ENCODE measurements at places on chromosomes 6 and 20.
A peak's percentile ranks its signal among the peaks of the same experiment; 100 is the strongest.

DNA sequence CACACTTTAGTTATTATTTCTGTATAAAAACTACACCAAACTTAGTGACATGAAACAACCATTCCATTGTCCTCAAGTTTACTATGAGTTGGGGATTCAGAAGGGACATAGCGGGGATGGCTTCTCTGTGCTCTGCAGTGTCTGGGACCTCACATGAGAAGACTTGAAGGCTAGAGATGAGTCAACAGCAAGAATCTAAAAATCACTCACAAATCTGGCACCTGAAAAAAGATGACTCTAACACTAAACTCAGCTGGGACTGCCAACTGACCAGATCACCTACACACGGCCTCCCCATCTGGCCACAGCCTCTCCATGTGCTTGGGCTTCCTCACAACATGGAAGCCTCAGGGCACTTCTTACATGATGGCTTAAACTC is 63.0 kb upstream of the EYA2 start:
- DNase-seq, result no peak

GRCh38 chr20:17431621-17432364 is 99.4 kb downstream of the BFSP1 start:
- peak; percentile 7 for DNase-seq

- no peak for DNase-seq
Measured at GRCh38 chr6:159071843-159072769, 27.3 kb upstream of the TAGAP start.

DNA sequence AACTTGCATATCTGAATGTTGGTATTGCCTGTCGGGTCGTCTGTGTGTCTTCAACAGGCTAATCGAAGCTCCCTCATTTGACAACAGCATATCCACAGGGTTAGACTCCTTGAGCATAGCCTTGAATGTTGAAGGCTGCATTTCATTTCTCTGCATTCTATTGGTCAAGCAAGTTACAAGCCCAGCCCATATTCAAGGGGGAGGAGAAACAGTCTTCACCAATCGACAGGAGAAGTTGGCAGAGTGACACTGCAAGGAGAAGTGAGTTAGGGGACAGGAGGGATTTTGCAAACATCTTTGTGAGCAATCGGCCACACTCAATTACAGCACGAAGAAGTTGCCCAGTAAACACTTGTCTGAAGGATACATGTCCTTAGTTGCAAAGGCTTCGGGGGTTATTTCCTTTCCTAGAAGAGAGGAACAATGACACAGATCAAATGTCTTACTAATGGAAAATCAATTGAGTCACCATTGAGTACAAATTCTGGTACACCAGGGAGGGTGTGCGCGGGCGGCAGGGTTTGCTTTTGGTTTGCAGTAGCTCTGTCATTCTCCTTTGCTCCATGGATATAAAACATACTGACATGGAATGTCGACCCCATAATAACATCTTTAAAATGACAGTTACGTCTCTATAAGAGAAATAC is 60.6 kb upstream of the NT5E start:
- DNase-seq, result no peak

- no peak for DNase-seq
Measured at GRCh38 chr6:36945301-36945700, 9.2 kb upstream of the PI16 start.

GRCh38 chr6:10314163-10314955 is 100.5 kb downstream of the TFAP2A start:
- DNase-seq, result no peak

DNA sequence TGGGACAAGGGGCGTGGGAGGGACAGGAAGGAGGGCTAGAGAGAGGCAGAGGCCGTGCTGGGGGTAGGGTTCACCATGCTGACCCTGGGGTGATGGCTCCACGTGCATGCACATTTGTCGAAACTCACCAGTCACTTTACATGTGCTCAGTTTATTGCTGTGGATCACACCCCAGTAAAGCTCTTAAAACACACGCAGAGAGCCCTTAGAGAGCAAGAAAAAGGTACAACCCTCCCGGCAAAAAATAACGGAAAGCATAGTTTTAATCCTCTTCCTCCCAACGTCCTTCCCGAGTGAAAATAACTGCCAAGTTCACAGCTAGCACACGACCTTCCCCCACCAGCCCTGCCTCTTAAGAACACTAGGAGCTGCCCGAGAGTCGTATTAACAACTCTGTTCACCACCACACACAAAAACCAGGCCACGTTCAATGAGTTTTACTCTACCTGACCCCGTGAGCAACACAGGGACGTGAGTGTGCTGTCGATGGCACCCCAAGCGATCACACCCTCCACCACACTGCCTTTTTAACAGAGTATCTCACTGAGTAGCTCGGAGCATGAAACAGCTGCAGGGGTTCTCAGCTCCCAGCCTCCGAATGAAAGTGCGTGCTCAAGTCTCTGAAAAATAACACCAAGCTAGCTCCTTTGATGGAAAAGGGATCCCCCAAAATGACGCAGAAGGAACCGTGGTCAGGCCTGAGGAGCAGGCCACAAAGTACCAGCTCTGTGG is 39.7 kb downstream of the TAF4 start:
- DNase-seq, result no peak

- DNase-seq, result no peak
Measured at GRCh38 chr20:54573838-54574237, 98.4 kb downstream of the DOK5 start.

GRCh38 chr6:34855463-34855862 is 32.4 kb downstream of the TAF11 start:
- no peak for DNase-seq

DNA sequence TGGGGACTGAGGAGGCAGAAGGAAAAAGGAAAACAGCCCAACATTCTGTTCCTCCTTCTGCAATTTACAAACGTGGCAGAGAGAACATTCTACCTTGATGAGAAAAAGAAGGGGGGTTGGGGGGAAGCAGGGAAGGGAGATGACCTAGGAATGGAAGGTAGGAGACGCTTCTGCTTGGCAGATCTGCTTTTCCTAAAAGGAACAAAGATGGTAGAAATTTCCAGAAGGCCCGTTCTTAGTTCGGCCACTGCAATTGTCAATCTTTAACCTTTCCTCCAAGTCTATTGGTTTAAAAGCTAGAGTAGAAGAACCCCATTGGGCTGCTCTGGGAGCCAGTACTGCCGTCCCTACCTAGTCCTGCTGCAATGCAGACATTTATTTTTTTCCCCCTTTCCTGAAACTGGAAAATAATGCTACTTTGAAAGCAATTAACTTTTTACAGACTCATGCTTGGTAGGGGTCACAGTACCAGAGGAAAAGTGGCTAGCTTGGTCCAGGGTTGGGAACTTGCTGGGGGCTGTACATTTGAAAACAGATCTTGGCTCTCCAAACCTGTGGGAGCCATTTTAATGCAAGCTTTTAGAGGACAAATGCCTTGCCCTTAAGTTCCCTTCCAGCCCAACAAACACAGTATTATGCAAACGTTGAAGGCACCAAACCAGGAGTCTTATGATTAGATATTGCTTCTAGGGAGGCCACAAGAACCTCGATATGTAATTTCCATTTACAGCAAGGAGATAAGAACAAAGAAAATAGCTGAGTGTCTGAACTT is 2.6 kb downstream of the ZMYND8 start:
- no peak for DNase-seq

- DNase-seq, result no peak
Measured at GRCh38 chr20:25584905-25585704, at the start of gene NINL. TSS of gene NINL (minus strand) at chr20:25585531. CDS start at chr20:25526587, 58,944 bp downstream.

DNA sequence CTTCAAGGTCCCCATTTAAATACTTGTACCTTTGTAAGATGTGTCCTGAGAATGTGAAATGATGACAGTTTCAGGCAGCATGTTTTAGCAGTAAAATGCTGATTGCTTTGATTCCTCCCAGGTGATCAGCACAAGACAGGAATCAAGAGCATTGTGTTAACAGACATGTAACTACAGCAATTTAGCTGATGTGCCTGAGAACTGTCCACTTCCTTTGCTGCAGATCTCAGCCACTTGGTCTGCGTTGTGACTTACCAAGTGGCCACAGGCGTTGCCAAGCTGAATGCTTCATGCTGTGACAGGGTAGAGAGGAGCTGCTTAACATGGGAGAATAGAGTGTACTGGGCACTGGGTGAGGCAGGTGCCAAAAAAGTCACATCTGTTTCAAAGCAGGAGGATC is 767.0 kb upstream of the POU3F2 start:
- no peak for DNase-seq

DNA sequence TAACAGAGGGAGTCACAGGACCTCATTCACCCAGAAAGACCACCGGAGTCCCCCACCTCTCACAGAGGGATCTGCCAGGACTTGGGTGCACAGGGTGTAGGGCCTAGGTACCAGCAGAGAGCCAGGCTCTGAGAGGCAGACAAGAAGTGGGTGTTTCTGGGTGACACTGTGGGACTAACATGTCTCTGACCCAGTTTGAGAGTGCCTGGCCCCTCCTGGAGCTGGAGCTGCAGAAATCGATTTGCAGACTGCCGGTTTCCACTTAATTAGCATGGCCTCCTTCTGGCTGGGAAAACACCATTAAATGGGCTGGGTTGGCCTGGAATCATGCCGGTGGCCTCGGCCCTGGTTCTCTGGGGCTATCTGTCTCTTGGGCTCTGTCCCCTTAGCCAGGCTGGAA is 59.2 kb downstream of the PPP1R16B start:
- DNase-seq, result no peak

DNA sequence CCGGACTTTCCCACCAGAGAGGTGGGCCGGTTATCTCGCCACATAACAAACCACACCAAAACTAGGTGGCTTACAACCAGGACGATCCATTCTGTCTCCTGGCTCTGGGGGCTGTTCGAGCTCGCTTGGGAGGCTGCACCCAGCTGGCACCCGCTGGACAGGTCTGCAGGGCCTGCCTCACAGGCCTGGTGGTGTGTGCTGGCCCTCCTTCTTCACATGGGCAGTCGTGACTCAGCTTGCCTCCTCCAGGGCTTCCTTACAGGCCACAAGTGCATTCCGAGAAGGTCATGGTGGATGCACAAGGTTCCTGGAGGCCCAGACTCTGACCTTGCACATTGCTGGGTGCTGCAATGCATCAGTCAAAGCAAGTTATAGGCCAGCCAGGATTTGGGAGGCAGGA is 34.2 kb downstream of the FOXF2 start:
- DNase-seq, result no peak

DNA sequence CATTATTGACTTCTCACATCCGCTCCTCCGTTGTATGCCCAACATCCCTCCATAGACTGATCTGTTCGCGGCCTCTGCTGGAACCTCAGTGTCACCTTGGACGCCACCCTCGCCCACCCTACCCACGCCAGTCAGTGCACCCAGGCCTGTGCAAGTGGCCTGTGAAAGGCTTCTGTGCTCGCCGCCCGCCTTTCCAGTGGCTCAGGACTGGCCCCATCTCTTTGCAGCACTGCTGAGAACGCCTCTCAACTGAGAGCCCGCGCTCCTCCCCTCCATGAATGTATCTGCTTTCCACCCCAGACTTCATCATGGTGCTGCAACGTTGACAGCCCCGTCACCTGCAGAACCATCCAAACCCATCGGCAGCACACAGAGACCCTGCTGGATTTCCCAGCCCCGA is 227.3 kb upstream of the QKI start:
- DNase-seq, result no peak

DNA sequence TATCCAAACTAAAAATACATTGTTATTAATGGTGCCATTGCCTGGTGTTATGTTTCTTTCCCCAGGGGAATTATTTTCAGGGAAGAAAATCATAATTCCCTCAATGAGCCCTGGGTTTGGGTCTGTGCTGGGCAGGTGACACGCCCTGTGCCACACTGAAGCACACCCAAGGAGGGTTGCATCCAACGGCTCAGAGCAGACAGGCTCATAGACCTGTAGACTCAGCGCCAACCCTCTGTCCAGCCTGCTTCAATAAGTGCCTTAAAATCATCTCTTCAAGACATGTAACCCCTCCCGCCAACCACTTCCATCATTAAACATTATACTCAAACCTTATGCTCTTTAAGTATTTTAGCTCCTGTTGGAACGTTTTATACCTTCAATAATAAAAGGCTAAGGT is 225.3 kb upstream of the CDH4 start:
- DNase-seq, result no peak

GRCh38 chr6:108560463-108561308 is at the start of gene FOXO3:
TSS of gene FOXO3 (plus strand) at chr6:108560917. CDS start at chr6:108561209, 292 bp downstream.
- no peak for DNase-seq

- no peak for DNase-seq
Measured at GRCh38 chr6:104396077-104396476, 463.6 kb downstream of the HACE1 start.

DNA sequence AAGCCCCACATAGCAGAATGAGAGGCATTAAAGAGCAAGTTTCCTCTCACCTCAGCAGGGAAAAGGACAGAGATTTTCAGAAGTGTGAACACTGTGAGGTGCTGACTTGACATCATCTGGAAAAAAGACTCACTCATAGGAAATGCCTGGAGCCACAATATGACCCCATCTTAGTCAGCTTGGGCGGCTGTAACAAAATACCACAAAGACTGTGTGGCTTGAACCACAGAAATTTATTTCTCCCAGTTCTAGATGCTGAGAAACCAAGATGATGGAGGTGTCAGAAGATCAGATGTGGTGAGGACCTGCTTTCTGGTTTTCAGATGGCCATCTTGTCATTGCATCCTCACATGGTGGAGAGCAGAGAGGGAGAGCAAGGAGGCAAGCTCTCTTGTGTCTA is 253.1 kb downstream of the ADGB start:
- no peak for DNase-seq

- DNase-seq, result no peak
Measured at GRCh38 chr6:153503810-153504209, 372.7 kb upstream of the RGS17 start.

- DNase-seq, result no peak
Measured at GRCh38 chr6:144248003-144248402, 37.1 kb upstream of the UTRN start.

- no peak for DNase-seq
Measured at GRCh38 chr6:34273242-34273805, 24.5 kb upstream of the SMIM29 start.

- no peak for DNase-seq
Measured at GRCh38 chr20:6942266-6942665, 174.8 kb downstream of the BMP2 start.

GRCh38 chr20:48064929-48065328 is 279.6 kb upstream of the SULF2 start:
- DNase-seq, result no peak

DNA sequence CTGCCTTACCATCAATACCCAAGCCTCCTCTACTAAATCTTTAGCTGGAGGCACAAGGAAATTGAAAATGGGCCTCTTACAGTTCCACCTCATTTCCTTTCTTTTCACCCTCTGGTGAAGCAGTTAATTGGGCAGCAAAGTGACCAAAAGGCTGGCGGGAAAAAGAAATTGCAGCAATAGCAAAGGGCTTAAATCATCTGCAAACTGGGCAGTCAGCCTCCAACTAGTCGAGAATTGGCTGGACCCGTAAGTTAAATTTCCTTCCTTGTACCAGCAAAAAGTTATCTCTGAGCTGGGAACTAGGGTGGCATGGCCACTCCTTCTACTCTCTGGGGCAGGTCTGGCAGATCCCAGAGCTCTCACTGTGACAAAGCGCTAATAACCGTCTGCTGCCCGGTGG is 33.5 kb downstream of the GHRH start:
- no peak for DNase-seq
